A549 treated with Hydrocortisone at 1 μM for 4 hours (cell line): ENCODE measurements at places on chromosomes 11 and 22. TPM values are rescaled to one million over a fixed set of nuclear protein-coding genes. Genes with fewer than 3 reads are reported as not detected.

Gene PTPRCAP
- total RNA-seq, result 0.17 to 0.37 TPM (median 0.28 TPM) in 5 replicates

Gene F2
- 1.7 to 3.3 TPM (median 2.3 TPM) in 5 replicates for total RNA-seq

Gene PLET1
- not detected in 5 replicates for total RNA-seq

Gene NAP1L4
- total RNA-seq, result 109 to 135 TPM (median 119 TPM) in 5 replicates

Gene OR10S1
- not detected in 5 replicates for total RNA-seq

Gene SYT8
- total RNA-seq, result 0.32 to 0.90 TPM (median 0.46 TPM) in 5 replicates

Gene MMP12
- total RNA-seq, result 0.06 to 0.14 TPM (median 0.08 TPM) in 3 of 5 replicates, not detected in the others

Gene UPK3A
- not detected in 5 replicates for total RNA-seq

Gene VWCE
- total RNA-seq, result 0.51 to 0.97 TPM (median 0.69 TPM) in 5 replicates

Gene SLC17A6
- not detected in 5 replicates for total RNA-seq

Gene IGLL1
- not detected in 5 replicates for total RNA-seq

Gene CSF2RB
- not detected in 5 replicates for total RNA-seq

Gene HDAC10
- total RNA-seq, result 8.5 to 11.5 TPM (median 11.1 TPM) in 5 replicates

Gene LAMTOR1
- 119 to 153 TPM (median 143 TPM) in 5 replicates for total RNA-seq

Gene SUSD2
- 63.9 to 79.0 TPM (median 75.3 TPM) in 5 replicates for total RNA-seq

Gene DAGLA
- 5.7 to 6.8 TPM (median 6.6 TPM) in 5 replicates for total RNA-seq

Gene FAM83F
- not detected in 5 replicates for total RNA-seq
